ENCODE measurements at places on chromosomes 7 and 10.

DNA sequence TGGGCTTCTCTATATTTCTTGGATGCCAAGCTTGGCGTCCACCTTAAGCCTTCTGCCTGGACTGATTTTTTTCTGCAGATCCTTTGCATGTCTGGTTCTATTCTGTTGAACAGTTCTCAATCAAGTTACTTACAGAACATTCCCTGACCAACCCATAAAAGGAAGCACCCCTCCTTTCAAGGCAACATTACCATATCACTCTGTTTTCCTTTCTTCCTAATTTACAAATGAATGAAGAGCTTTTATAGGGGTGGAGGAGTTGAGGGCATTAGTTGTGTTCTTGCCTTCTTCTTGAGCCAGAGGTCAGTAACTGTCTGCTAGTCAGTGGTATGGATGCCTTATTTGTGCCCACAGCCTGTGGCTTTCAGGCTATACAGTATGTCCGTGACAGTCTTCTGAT lies 361.0 kb downstream of the PHTF2 start:
- no peak for DNase-seq

GRCh38 chr7:16967300-16967811 lies 85.6 kb upstream of the AGR3 start:
- no peak for DNase-seq

- DNase-seq = peak; percentile 71
Measured at GRCh38 chr10:61271127-61271780, 181.9 kb downstream of the TMEM26 start.

GRCh38 chr7:115805458-115805857 lies 225.1 kb downstream of the TFEC start:
- DNase-seq = no peak

GRCh38 chr10:109920016-109920415 lies 3.3 kb downstream of the XPNPEP1 start:
- no peak for DNase-seq

GRCh38 chr10:299969-300368 lies 164.7 kb downstream of the ZMYND11 start:
- no peak for DNase-seq

DNA sequence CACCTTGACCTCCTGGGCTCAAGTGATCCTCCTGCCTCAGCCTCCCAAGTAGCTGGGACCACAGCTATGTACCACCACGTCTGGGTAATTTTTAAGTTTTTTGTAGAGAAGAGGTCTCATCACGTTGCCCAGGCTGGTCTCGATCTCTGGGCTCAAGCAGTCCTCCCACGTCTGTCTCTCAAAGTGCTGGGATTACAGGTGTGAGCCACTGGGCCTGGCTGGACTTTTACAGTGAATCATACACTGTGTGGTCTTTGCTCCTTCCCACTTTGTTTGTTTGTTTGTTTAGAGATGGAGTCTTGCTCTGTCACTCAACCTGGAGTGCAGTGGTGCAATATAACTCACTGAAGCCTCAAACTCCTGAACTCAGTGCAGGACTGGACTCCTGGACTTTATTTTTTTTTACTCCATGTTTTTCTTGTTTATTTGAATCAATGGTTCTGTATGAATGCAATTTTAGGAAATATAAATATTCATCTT lies 12.5 kb downstream of the PPIA start:
- DNase-seq = no peak

GRCh38 chr7:30612658-30613265 lies 18.1 kb downstream of the GARS1 start:
- DNase-seq = no peak

DNA sequence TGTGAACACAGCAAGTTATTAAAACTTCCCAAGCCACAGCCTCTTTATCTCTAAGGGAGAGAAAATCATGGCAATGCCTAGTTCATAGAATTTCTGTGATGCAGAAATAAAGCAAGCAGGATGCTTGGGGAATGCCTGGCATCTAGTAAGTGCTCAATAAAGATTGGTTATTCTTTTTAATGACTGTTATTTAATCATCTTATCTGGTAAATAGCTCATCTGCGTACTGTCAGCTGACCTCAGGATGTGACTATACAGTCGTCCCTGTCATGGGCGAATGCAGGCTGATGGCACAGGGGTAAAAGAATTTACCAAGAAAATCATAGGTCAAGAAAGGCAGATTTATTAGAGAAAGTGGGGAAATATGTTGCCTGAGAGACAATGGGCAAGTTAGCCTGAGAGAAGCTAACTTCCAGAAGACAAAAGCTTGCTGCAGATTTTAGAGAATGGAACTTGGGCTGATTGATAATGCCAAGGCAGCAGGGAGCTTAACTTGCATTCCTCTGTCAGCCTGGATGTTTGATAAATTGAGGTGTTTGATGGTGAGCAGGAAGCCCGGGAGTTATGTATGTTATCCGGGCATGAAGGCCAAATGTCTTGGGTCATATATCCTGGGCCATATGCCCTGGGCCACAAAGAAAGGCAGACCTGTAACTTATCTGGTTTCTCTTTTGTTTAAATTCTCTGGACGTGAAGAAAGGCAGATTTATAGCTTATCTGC lies 126.0 kb downstream of the KCNMA1 start:
- DNase-seq = no peak

DNA sequence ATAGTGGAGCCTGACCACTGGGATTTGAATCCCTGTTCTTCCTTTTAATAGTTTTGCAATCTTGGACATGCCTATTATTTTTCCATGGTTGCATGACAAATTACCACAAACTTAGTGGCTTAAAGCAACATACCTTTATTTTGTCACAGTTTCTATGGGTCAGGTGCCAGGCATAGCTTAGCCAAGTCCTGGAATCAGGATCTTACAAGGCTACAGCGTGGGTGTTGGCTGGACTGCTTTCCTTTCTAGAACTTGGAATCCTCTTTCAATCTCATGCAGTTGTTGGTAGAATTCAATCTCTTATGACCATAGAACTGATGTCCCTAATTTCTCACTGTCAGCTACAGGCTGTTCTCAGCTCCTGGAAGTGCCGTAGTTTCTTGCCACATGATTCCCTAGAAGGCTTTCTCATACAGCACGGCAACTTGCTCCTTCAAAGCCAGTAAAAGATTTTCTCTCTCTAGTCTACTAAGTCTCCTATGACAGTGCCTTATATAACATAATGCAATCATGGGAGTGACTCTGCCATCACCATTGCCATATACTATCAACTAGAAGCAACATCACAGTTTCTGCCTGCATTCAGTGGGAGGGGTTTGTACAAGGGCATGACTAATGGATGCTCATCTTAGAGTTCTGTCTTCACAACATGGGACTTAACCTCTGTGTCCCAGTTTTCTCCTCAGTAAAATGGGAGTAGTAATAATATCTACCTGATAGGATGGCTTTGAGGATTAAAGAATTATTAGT lies 243.4 kb upstream of the FZD1 start:
- no peak for DNase-seq

DNA sequence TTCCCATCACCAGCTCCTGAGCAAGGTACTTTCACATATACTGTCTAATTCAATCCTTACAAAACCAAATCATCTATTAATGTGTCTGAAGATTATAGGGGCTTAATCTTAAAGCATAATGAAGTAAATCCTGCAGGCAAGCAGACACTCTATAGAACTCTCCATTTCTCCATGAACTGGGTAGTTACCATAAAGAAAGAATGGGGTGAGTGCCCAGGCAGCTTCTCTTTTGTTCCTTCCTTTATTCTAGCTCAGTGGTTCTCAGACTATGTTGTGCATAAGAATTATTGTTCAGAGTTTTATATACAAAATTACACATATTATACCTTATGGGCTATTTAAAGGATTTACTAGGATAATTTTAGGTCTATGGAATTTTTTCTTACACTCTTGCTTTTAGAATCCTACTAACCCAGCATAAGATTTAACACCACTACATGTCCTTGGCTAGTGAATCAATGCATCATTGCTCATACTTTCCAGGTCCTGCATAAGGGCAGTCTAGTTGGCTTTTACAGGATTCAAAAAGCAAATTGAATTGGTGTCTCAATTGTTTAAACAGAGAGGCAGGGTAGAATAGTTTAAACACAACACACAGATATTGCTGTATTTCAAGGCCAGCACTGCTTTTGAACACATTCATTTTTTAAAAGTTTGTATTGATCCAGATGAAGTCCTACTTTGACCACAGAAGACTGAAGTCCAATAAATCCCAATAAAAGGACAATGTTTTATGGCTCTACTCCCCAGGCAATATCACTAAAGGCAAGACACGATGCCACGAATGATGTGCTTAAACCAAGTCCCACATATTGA lies 12.9 kb downstream of the SGCE start:
- DNase-seq = no peak

- DNase-seq = no peak
Measured at GRCh38 chr7:16511314-16511713, 15.3 kb upstream of the LRRC72 start.

GRCh38 chr7:93592588-93593266 lies 18.2 kb upstream of the CALCR start:
- DNase-seq = no peak

GRCh38 chr10:108787932-108788331 lies 1135.4 kb downstream of the XPNPEP1 start:
- DNase-seq = no peak

DNA sequence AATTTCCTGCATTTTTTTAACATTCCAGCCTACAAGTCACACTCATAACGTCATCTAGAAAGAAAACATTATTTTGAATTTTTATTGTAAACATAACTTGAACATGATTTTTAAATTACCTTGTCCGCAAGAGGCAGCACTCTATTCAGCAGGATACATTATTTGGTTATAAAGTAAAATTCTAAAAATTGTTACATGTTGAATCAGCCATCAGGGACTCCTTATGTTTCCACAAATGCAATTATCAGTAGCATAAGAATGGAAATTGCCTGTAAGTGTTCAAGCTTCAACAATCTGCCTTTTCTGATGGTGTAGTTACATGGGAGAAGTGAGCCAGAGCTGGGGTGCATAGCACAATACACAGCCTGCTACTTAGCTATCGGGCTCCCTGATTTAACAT lies 97.5 kb downstream of the ZNF365 start:
- no peak for DNase-seq

DNA sequence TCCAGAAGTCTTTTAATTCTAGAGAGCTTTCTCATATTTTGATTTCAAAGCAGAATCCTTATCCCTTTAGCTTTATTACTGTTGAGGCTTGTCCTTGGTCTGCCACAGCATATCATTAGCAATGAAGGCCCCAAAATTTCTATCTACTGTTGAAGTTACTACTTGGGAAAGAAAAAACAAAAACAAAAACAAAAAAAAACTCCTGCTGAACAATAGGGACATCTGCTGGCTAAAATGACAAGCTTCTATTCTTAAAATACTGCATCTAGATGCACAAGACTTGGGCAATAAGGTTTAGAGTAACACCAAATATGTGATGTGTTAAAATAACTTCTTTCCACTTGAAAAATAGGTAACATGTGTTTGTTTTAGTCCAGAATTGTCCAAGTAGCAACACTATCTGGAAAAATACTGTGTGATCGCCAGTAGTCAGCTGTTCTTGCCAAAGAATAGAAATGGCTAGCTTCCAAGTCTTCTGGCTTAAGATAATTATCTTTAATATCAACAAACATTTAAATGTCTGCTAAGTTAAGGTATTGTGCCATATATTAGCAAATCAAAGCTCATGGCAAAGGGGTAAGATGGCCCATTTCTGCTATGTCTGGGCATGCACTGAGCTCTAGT lies 3.8 kb upstream of the DMTF1 start:
- DNase-seq = no peak

- DNase-seq = no peak
Measured at GRCh38 chr7:121331574-121331973, 2.8 kb downstream of the WNT16 start.

GRCh38 chr10:21087476-21087875 lies 190.4 kb upstream of the NEBL start:
- no peak for DNase-seq

GRCh38 chr10:73887294-73888039 lies 13.1 kb upstream of the CAMK2G start:
- peak; percentile 71 for DNase-seq

- DNase-seq = no peak
Measured at GRCh38 chr7:98548971-98549370, 68.1 kb upstream of the NPTX2 start.

DNA sequence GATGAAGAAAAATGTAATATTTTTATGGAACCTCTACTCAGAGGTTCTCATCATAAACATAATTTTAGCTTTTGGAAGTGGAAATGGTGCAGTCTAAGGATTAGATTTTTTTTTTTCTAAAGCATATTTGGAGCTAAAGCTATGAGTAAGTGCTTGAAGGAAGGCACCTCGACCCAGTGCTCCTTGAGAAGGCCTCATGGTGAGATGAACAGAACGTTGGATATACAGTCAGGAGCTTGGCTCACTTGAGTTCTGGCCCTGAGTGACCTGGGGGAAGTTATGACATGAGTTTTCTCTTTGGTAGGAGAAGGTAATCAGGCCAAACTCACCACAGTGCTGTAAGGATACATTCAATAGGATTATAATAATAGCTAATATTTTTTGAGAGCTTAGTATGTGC lies 163.3 kb downstream of the JCAD start:
- DNase-seq = no peak

DNA sequence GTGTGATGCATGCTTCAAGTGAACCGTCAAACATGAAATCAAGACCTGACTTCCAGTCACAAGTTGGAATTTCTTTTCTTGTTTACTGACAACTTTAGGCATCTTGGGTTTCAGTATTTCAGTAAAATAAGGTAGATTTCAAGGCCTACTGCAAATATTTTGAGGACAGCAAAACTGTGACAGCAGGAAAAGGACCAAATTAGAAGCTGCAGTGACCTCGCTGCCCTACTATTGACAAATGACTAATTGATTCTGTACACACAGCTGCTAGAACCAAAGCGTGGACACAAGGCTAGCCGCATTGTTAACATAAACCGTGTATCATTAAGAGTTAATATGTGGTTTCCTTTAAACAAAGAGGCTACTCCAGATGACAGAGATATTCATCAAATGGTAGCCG lies 105.7 kb upstream of the SEC61G start:
- no peak for DNase-seq

DNA sequence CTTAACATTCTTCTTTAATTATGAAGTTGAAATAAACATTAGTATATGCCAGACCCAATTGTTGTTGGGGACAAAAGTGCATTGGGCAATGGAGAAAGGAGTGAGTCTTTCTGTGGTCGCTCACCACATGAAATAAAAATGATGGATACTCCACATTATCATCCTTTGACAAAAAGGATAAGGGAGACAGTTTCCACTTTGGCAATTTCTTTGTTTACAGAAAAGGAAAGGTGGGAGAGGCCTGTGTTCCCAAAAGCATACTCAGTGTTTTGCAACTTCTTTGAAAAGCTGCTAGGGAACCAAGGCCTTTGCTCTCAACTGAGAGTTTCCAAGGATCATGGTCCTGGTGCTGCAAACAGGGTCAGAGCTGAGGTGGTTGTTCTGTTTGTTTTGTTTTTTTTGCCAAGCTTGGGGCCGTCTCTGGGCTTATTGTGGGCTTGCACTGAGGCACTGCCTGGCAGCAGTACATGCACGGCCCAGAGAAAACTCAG lies 341.9 kb downstream of the TNS3 start:
- no peak for DNase-seq

DNA sequence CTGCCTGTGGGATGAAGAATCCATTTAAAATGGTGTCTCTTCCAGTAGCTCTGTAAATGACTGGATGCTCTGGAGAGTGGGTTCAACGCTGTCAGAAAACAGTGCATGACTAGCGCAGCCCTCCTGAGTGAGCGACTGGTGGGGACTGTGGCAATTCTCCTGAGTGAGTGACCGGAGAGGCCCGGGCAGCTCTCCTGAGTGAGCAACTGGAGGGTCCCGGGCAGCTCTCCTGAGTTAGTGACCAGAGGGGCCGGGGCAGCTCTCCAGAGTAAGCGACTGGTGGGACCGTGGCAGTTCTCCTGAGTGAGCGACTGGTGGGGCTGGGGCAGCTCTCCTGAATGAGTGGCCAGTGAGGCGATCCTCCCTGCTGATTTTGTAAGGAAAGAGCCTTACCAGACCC lies 85.5 kb downstream of the WDR37 start:
- no peak for DNase-seq

GRCh38 chr10:15182540-15183207 lies 14.2 kb upstream of the NMT2 start:
- DNase-seq = peak; percentile 62

Measured in AG09309 (cell line).